H9 (cell line): ENCODE measurements at places on chromosomes 7 and 10. TPM values are rescaled to one million over a fixed set of nuclear protein-coding genes. Genes with fewer than 3 reads are reported as not detected.

DNA sequence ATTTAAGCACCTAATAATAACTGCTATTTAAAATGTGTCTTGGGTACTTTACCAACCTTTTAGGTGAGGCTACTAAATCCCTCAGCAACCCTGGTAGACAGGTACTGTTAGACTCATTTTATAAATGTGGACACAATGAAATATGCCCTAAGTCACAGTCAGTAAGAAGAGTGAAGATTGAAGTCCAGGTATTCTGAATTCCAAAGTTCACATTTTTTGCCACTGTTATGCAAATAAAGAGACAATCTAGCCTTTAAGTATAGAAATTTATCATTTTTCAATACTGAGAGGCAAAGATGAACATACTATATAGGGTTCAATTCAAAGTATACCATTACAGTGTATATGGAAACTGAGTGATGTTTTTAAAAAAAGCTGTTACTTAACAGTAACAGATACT lies 102.7 kb downstream of the LMBR1 start:
- H3K36me3 ChIP-seq = no peaks in the 10 kb centered on the region
- H3K27ac ChIP-seq = no peak overlapping the region
- DNase-seq = no peak

Gene SPOCK2
- 0.86 and 1.8 TPM in 2 replicates for total RNA-seq

Gene HYAL4
- total RNA-seq = not detected in 2 replicates

DNA sequence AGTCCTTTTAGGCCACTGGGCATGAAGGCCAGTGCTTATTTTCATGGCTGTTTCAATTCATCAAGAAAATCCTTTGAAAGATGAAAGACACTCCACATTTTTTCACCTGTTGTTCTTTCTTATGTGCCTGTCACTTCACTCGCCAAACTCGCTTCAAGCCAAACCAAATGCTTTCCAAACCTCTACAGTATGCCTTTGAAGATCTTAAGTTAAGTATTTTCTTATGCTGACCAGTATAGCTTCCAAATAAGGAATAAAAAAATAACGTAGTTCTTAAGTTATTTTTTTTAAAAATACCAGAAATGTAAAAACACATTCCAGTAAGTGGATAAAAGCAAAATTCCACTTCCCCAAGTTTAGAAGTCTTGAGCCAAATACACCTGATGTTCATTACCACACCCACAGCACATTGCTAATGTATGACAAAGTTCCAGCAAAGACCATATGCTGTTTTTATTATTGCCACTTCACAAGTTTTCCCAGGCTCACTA lies 186.1 kb downstream of the MTERF1 start:
- DNase-seq = no peak
- no peak overlapping the region for H3K27ac ChIP-seq
- no peak overlapping the region for H3K4me3 ChIP-seq
- no peaks in the 10 kb centered on the region for H3K4me1 ChIP-seq
- H3K36me3 ChIP-seq = peaks cover 5% of the 10 kb centered on the region

- peaks cover 4% of the 10 kb centered on the region; the same call in 1 of the 2 replicates for H3K4me1 ChIP-seq
- DNase-seq = peak; percentile 92
- peaks cover 44% of the 10 kb centered on the region for H3K36me3 ChIP-seq
- H3K4me3 ChIP-seq = no peak overlapping the region
- H3K27ac ChIP-seq = no peak overlapping the region
Measured at GRCh38 chr7:131513245-131514061, 43.0 kb downstream of the PODXL start.

- H3K4me1 ChIP-seq = no peaks in the 10 kb centered on the region; the same call in 1 of the 2 replicates
- H3K4me3 ChIP-seq = no peak overlapping the region
- no peak overlapping the region for H3K27ac ChIP-seq
- H3K36me3 ChIP-seq = 0 out of 3 replicates have a peak, but pooled peaks cover 3% of the 10 kb centered on the region
- DNase-seq = no peak
- H3K27me3 ChIP-seq = no peaks in the 10 kb centered on the region
Measured at GRCh38 chr7:50530766-50531165, 34.4 kb downstream of the DDC start.

Gene MUC3A
- total RNA-seq = 27.4 and 29.2 TPM in 2 replicates
